ENCODE measurements at places on chromosomes 7 and 10.

- no peak for DNase-seq
Observed at GRCh38 chr10:71771821-71772617, 1.3 kb downstream of the VSIR start.

GRCh38 chr10:72073708-72074573, 14.4 kb downstream of the SPOCK2 start:
- DNase-seq, result no peak

DNA sequence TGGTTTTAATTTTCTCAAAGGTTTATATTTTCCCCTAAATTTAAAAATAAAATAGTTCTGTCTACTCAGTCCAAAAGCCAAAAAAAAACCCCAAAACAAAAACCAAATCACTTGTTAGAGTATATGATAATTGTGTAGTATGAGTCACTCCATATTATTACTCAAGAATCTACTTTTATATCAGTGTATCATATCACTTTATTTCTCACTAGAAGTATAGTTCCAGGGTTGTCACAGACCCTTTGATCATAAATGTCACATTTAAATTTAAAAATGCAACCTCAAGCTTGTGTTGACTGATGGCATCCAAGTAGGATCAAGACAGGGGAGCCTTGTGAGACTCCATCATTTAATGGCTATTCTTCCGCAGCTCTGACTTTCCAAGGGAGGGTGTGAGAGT, 61.0 kb downstream of the PAPSS2 start:
- DNase-seq, result no peak

DNA sequence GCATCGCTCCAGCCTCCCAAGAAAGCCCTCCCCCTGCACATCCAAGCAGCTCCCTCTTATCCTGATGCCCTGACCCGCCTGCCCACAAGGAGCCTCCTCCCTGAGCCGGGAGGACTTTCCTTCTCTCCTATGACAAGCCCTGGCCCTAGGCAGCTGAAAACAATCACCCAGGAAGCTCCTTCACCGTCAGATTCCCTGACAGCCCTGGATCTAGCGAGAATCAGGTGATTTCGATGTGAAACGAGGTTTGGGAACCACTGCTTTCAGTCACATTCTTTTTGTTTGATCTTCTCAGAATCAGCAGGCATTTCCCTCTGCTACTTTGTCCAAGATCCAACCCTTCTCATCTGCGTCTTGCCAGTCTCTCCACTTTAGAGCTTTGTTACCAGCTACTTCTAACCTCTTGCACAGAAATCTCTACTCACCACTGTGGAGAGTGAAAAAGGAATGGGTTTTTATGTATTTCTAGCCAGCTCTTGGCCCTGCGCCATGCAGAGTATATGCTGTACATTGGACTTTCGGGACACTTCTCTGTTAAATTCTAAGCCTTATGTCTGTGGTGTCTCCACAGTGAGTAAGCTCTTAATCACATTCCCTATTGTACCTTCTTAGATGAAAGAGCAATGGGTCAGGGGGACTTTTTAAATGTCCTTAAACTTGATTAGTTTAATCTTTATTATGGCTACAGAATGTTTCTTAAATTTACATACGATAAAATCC, 253.2 kb upstream of the C7orf33 start:
- DNase-seq, result peak; percentile 30

GRCh38 chr10:78634389-78634815, 434.4 kb upstream of the ZMIZ1 start:
- no peak for DNase-seq

DNA sequence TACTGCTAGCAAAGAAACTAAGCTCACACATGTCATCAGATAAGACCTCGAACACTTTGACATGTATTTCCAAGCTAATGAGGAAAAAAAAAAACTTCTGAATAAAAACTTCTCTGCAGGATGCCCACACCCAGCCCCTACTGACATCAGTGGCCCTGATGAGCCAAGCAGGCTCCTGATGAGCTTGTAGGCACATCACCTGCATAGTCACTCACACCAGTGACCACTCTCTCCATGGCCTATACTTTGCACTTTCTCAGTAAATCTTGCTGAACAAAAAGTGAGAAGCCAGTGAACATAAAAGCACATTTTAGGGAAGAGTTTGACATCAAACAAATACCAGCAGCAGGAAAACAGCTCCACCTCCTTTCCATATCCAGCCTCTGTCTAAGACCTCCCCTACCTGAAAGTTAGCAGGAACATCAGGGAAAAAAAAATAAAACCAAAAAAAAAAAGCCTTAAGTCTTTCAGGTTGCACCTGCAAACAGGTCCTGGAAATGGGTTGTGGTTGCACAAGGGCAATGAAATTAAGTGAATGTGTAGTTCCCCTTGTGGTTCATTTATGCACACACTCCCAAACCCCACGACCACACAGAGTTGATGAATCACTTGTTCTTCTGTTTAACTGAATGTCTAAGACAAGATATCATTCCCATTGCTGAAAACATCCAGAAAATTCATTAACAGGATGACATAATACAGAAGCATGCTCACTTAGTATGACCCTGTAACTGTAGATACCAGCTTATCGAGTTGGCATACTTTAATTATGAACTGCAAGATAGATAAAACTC, 205.2 kb upstream of the PDE1C start:
- no peak for DNase-seq

DNA sequence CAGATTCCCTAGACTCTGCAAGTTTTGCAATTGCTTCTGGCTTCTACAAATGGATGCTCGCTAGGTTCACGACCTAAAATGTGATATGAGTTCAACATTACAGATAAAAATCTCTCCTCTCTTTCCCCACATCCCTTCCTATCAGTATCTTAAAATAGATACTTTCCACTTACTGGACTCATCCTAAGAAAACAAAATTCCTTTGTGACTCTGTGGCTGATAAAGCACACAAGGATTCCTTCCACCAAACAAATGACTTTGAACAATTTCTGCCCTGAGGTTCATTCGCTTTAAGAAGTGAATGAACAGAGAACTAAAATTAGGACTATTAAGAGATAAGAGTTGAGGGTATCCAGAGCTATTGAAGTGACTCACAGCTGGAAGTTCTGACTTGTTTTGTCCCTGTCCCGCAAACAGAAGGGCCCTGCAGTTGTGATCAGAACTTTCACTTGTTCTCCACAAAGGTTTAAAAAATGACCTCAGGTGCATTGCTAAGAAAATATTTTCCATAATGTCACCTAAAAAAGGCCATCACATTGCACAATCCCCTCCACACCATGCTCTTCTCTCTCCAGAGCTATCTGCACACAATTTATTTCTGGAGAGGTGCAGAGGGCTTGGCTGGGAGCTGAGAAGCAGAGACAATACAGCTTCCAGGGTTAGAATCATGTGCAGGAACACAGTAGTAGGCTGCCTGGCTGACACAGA, 96.1 kb downstream of the PIP4K2A start:
- DNase-seq, result peak; percentile 34

GRCh38 chr10:4514445-4515108, 311.4 kb upstream of the AKR1E2 start:
- DNase-seq, result peak; percentile 76

GRCh38 chr7:27132214-27132613, 1.7 kb upstream of the HOXA4 start:
- no peak for DNase-seq

DNA sequence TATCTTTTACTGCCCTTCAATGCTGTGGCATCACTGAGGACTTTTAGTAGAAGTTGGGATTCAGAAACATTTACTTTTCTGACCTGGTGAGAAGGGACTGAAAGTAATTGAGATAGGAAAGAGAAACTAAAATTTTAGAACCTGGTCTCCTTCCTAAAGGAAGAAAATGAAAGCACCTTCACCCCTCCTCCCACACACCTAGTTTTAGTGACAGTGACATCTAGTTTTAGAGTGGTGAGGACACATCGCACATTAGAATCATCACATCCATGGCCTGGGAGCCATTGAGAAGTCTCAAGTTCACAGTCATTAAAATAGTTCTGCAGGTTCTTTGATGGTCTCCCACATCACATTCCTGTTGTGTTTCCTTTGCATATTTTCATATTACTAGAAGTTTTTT, 16.1 kb downstream of the TAS2R41 start:
- DNase-seq, result peak; percentile 24

DNA sequence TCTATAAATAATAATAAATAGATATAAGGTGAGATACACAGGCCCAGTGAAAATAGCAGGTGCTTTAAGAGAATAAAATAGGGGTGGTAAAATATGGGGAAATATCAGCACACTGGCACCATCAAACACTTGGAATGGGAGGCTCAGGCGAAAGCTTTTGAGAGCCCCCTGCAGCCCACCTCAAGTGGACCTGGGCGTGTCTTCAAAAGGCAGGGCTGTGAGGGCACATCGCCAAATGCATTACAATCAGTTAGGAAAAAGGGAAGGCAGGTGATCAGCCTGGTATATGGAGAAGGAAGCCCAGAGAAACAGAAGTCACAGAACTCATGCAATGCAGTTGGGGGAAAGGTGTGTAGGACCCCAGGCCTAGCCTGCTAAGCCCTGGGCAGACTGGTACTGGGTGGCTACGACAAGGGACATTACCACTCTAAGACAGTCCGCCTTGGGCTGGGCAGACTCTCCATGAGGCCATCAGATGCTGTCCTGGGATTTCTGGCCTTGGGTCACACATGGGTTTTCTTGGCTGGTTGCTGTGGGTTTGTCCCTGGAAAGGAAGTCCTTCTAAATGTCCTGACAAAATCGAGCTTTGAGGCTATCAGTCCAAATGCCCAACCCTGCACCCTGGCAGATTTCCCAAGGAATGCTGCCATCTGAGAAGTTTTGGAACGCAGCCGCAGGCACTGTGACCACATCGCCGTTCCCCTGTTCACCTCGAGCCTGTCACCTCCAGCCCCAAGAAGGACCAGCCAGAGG, 330.6 kb downstream of the GRID1 start:
- no peak for DNase-seq

DNA sequence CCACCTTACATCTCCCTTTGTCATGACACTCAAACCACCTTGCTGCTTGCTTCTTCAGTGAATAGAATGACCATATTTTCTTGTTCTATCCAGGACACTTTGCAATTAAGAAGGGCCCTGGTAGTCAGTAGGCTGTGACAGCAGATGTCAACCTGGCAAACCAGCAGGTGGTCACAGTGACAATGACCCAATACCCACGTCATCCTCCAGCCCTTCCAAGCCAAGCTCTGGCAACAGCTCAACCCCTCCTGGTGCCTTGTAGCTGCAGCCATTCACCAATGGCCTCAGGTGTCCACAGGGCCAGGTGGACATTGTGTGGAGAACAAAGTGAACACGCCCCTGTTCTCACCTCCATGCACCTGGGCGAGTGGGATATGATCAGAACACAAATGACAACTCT, 87.6 kb upstream of the MACROH2A2 start:
- no peak for DNase-seq

- DNase-seq, result no peak
Observed at GRCh38 chr10:128992770-128993169, 474.3 kb upstream of the MGMT start.

GRCh38 chr10:96374985-96375830, 16.4 kb upstream of the OPALIN start:
- DNase-seq, result peak; percentile 82

DNA sequence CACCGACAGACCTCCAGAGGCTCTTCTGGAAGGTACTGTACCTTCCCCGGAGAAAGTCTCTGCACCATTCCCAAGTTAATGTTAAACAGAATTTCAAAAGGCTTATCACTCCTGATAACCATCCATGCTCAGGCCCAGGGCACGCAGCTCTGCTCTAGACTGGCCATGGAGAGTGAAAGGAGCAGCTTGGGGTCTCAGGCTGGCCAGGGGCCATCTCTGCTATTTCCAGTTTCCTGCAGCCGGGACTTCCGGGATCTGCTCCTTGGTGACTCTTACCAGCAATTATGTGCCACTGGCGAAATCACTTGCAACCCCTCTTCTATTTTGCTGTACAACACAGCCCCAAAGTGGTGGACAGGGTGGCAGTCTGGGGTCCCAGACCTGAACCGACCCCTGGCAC, 6.0 kb downstream of the CLDN15 start:
- no peak for DNase-seq

GRCh38 chr7:149766135-149766675, 7.2 kb downstream of the ZNF467 start:
- DNase-seq, result no peak

GRCh38 chr10:27986821-27987220, 12.1 kb downstream of the ODAD2 start:
- DNase-seq, result no peak

DNA sequence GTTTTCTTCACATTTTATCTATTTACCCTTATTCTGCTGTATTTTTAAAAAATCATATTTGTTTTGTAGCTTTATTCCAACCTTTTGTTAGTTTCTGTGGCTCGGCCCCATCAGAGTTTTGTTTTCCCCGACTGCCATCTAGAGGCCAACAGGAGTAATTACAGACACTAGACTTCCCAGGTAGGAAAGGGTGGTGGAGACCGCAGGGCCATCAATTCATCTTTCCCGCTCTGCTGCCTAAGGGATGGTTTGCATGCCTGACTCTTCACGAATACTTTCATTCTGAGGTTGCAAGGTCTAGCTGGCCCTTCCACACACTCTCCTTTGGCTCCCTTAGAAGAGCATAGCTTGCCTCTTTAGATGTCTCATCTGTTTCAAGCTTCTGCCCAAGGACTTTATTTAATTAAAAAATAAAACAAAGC, 38.3 kb downstream of the LYZL2 start:
- DNase-seq, result peak; percentile 58

GRCh38 chr7:36765605-36766004, 41.3 kb upstream of the AOAH start:
- no peak for DNase-seq

DNA sequence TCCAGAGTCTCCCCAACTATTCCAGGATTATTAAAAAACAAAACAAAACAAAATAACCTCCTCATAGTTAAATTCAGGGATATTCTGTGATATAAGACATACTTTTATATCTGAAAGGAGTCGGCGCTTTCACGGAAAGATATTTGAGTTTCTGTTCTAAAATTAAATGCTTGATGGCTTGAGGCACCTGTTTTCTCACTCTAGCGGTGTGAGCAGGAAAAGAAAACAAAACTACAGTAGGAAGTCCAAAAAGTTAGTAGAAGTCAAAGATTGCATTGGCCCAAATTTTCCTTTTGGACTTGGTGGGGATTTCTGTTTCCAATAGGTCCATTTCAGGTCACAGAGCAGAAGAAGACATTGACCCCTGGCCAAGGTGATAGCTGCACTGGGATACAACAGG, 716.1 kb upstream of the POT1 start:
- DNase-seq, result peak; percentile 12

- no peak for DNase-seq
Observed at GRCh38 chr10:20195076-20195475, 378.8 kb downstream of the PLXDC2 start.

GRCh38 chr10:78808736-78809367, 259.9 kb upstream of the ZMIZ1 start:
- DNase-seq, result no peak

DNA sequence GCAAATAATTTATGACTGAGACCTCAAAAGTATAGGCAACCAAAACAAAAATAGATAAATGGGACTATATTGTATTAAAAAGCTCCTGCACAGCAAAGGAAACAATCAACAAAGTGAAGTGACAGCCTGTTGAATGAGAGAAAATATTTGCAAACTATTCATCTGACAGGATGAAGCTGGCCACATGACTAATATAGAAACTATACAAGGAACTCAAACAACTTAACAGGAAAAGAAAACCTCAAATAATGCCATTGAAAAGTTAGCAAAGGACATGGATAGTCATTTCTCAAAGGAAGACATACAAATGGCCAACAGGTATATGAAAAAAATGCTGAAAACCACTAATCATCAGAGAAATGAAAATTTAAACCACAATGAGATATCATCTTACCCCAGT, 245.1 kb downstream of the STK31 start:
- DNase-seq, result no peak

GRCh38 chr10:73509695-73510094, 13.9 kb upstream of the PPP3CB start:
- no peak for DNase-seq

Data from RPMI8226 (cell line).